Hepatocyte (in vitro differentiated cells): ENCODE measurements at places on chromosomes 4 and X. TPM values are rescaled to one million over a fixed set of nuclear protein-coding genes. Genes with fewer than 3 reads are reported as not detected.

GRCh38 chr4:54542119-54542438, 115.7 kb upstream of the KIT start:
- H3K36me3 ChIP-seq = no peaks in the 10 kb centered on the region
- H3K27me3 ChIP-seq = peaks cover 4% of the 10 kb centered on the region
- DNase-seq = no peak
- H3K4me1 ChIP-seq = no peaks in the 10 kb centered on the region

DNA sequence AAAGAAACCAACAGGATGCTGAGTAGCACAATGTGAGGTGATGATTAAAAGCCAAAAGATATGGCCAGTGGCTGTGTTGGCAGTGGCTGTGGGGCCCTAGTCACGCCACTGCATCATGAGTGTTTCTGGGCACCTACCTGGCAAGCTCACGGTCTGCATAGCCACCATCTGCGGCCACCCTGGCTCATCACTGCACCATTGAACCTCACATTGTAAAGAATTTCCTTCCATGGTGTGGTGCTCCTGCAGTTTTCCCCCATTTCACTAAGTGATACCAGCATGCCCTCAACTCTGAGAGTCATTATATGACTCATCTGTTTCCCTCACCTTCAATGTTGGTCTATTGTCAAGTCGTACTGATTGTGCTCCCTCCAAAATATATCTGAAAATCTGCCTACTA, 45.5 kb upstream of the CLNK start:
- H3K4me1 ChIP-seq = no peaks in the 10 kb centered on the region
- no peak overlapping the region for H3K27ac ChIP-seq
- no peak for DNase-seq
- no peaks in the 10 kb centered on the region for H3K27me3 ChIP-seq

- peak; percentile 46 for DNase-seq
- no peaks in the 10 kb centered on the region for H3K36me3 ChIP-seq
- no peaks in the 10 kb centered on the region for H3K27me3 ChIP-seq
- H3K27ac ChIP-seq = peak overlapping the region; percentile 20
These were observed 376.0 kb downstream of the BCOR start for GRCh38 chrX:39721566-39722279.

TLR2 gene
- 6.6 and 10.6 TPM in 2 replicates for total RNA-seq

GRCh38 chr4:62644372-62644771, 1444.2 kb downstream of the ADGRL3 start:
- H3K27me3 ChIP-seq = no peaks in the 10 kb centered on the region
- peak; percentile 19 for DNase-seq

DNA sequence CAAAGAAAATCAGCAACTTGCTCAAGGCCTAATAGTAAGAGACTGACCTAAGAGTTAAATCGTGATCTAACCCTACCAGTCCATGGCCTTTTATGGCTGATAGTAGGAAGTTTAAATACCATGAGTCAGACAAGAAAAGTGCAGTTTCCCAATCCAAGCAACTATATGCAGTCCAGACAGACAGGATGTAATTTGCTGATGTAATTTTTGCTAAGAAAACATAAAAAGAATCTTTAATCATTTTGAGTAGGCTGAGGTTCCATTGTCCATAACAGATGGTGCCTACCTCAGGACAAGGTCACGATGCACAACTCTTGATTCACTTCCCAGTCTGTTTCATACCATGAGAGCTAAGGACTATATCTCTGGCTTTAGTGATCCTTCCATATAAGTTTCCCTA, 317.5 kb upstream of the GRIA3 start:
- no peaks in the 10 kb centered on the region for H3K36me3 ChIP-seq
- no peak overlapping the region for H3K4me3 ChIP-seq
- DNase-seq = peak; percentile 16
- H3K27ac ChIP-seq = peak overlapping the region; percentile 59

GRCh38 chr4:60500810-60501209, 699.3 kb upstream of the ADGRL3 start:
- no peak overlapping the region for H3K27ac ChIP-seq
- DNase-seq = no peak
- H3K4me3 ChIP-seq = no peak overlapping the region
- H3K27me3 ChIP-seq = no peaks in the 10 kb centered on the region
- H3K4me1 ChIP-seq = no peaks in the 10 kb centered on the region

DNA sequence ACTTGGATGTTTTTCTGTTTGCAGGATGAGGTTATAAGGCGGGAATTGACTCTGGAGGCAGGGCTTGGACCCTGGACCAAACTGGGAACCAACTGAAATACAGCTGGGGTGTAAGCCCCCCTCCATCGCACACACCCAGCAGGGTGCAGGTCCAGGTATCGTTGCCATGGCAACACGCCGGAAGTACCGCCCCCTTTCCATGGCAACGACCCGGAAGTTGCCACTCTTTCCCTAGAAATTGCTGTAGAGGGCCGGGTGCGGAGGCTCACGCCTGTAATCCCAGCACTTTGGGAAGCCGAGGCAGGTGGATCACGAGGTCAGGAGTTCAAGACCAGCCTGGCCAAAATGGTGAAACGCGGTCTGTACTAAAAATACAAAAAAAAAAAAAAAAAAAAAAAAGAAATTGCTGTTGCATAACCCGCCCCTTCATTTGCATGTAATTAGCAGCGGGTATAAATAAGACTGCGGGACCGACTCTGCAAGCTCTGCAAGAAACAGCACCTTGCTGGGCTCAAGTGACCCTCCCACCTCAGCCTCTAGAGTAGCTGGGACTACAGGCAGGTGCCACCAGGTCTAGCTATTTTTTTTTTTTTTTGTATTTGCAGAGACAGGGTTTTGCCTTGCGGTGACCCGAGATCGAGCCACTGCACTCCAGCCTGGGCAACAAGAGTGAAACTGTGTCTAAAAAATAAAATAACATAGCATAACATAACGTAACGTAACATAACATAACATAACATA, 139.6 kb downstream of the CRLF2 start:
- no peak for DNase-seq
- no peak overlapping the region for H3K27ac ChIP-seq
- H3K36me3 ChIP-seq = no peaks in the 10 kb centered on the region

PNCK gene
- total RNA-seq = 2.2 and 2.8 TPM in 2 replicates

GRCh38 chr4:59091146-59092142, 1981.3 kb upstream of the IGFBP7 start:
- H3K4me3 ChIP-seq = no peak overlapping the region
- no peak for DNase-seq
- H3K4me1 ChIP-seq = no peaks in the 10 kb centered on the region
- H3K36me3 ChIP-seq = no peaks in the 10 kb centered on the region
- H3K27ac ChIP-seq = no peak overlapping the region
- no peaks in the 10 kb centered on the region for H3K27me3 ChIP-seq

- no peak for DNase-seq
- H3K27ac ChIP-seq = no peak overlapping the region
- H3K4me3 ChIP-seq = no peak overlapping the region
- H3K4me1 ChIP-seq = no peaks in the 10 kb centered on the region
These were observed 549.0 kb upstream of the MAGEB2 start for GRCh38 chrX:29666366-29666765.

ANK2 gene
- total RNA-seq = 10.9 and 17.5 TPM in 2 replicates

DNA sequence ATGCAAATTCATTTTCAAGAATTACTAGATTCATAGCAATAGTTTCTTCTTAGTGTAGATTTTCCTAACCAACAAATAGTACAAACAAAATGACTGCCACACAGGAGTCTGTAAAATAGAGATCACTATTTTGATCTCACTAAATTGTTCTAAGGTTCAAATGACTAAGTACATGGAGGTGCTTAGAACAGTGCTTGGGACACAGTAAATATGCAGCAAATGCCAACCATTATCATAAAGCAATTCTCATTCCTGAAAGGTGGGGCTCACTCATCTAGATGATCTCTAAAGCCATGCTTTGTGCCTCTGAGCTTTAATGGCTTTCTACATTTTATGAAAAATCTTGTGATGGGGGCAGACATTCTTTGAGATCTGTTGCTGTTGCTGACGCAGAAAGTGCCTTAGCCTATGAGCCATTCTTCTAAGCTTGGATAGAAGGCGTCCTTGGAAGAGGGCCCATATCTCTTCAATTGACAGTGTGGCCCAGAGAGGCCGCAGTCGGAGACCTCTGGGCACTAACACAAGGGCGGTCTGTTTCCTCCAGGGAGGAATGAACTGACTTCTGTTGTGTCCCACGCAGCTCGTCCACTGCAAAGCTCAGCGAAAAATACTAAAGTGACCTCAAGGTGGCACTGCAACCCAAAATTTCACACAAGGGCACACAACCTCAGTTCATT, 23.5 kb downstream of the TLR10 start:
- no peaks in the 10 kb centered on the region for H3K36me3 ChIP-seq
- no peaks in the 10 kb centered on the region for H3K27me3 ChIP-seq
- peak; percentile 71 for DNase-seq
- H3K27ac ChIP-seq = no peak overlapping the region
- H3K4me3 ChIP-seq = no peak overlapping the region
- no peaks in the 10 kb centered on the region for H3K4me1 ChIP-seq

- H3K4me3 ChIP-seq = no peak overlapping the region
- no peak overlapping the region for H3K27ac ChIP-seq
- no peaks in the 10 kb centered on the region for H3K27me3 ChIP-seq
- no peaks in the 10 kb centered on the region for H3K36me3 ChIP-seq
- no peaks in the 10 kb centered on the region for H3K4me1 ChIP-seq
These were observed 36.4 kb upstream of the HPRT1 start for GRCh38 chrX:134423606-134424005.

GRCh38 chrX:39156051-39156450, 354.8 kb downstream of the MID1IP1 start:
- H3K4me3 ChIP-seq = no peak overlapping the region
- no peaks in the 10 kb centered on the region for H3K27me3 ChIP-seq
- H3K36me3 ChIP-seq = no peaks in the 10 kb centered on the region
- H3K4me1 ChIP-seq = no peaks in the 10 kb centered on the region
- H3K27ac ChIP-seq = no peak overlapping the region

DNA sequence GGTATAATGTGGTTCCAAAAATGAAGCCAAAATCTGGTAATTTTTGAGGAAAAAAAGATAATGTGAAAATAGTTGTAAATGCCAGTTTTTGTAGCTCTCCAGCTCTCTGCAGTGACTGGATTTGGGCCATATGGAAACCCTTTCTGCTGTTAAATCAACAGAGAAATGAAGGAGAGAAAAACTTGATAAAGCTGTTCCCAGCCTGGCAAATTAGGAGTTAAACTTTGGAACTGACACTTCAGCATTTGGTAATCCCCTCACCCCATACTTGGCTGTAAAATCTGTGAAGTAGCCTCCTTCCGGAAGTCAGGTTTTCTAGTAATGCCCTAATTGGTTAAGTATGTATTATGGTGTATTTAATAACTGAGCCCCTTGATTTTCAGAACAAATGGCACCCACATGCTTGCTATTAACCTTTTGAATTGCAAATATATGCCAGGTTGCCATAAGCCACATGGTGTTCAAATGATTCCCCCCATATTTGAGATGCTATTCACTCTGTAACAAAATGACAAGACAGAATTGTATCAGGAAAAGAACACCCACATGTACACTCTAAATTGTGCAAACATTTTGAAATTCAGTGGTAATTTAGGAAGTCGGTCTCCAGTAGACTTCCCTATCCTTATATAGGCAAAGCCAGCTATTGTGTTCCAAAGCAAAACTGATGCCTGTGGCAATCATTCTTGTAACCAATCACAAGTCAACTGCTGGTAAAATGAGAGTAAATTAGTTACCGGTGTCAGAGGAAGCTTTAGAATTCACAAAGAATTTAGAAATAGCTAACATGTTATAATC, 96.3 kb upstream of the ADAMTS3 start:
- H3K27ac ChIP-seq = no peak overlapping the region
- no peaks in the 10 kb centered on the region for H3K27me3 ChIP-seq
- H3K4me3 ChIP-seq = no peak overlapping the region
- no peaks in the 10 kb centered on the region for H3K36me3 ChIP-seq

DNA sequence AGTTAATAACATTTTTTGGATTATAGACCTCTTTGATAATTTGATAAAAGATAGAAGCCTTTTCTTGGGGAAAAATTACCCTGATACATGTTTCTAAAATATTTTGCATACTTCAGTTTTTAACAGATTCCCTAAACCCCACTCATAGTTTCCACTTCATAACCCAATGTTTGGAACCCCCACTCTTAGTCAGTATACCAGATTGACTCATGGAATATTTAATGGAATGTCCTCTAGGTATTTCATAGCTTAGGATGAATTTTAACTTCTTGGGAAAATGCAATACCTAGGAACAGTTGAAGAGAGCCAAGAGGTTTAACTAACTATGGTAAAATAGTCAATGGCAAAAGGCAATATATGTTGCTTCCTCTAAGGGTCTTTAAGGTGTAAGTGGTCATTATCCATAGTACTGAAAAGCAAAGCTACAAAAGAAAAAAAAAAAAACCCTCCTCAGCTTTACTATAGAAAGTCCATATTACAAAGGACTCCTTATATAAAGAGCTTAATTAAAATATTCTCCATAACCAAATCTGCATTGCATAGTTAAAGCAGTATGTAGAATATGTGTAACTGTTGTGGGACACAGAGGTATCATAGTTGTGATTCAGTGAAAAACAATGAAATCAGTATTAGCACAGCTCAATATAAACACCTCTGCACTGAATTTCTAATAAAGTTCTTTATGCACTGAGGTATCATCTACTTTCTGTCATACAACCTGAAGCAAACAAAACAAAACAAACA, 159.9 kb downstream of the PCDH7 start:
- H3K36me3 ChIP-seq = no peaks in the 10 kb centered on the region
- no peak for DNase-seq
- no peaks in the 10 kb centered on the region for H3K4me1 ChIP-seq
- H3K27ac ChIP-seq = no peak overlapping the region

GRCh38 chr4:99402765-99403164, 32.4 kb downstream of the ADH7 start:
- no peak overlapping the region for H3K4me3 ChIP-seq
- no peak overlapping the region for H3K27ac ChIP-seq
- no peaks in the 10 kb centered on the region for H3K36me3 ChIP-seq

ASB12 gene
- total RNA-seq = 0.68 TPM in 1 of 2 replicates, not detected in the other

DNA sequence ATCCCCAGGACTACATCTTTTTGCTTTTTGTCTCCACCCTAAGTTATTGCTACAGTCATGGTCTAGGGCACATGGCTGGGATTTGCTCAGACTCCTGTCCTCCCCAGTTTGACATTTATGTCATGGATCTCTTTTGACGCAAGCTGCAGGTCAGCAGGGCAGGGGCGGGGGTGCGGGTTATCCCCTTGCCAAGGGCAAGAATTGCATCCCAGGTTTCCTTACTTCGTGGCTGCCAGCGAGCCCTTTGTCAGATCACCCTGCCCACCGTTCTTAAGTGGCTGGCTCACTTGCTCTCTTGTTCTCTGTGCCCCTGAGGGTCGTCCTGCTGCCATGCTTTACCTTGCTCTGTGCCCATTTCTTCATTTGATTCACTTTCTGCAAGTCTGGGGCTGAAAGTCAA, 21.1 kb upstream of the UBA1 start:
- H3K27me3 ChIP-seq = no peaks in the 10 kb centered on the region
- H3K27ac ChIP-seq = no peak overlapping the region
- no peak for DNase-seq
- H3K4me1 ChIP-seq = no peaks in the 10 kb centered on the region
- H3K36me3 ChIP-seq = no peaks in the 10 kb centered on the region
- no peak overlapping the region for H3K4me3 ChIP-seq

GRCh38 chr4:118224243-118224829, 128.5 kb downstream of the PRSS12 start:
- H3K27ac ChIP-seq = no peak overlapping the region
- H3K4me1 ChIP-seq = no peaks in the 10 kb centered on the region
- H3K36me3 ChIP-seq = no peaks in the 10 kb centered on the region
